ENCODE measurements at places on chromosomes 7 and 10.

GRCh38 chr10:42866115-42866995 lies 83.8 kb downstream of the BMS1 start:
- DNase-seq = peak; percentile 10

DNA sequence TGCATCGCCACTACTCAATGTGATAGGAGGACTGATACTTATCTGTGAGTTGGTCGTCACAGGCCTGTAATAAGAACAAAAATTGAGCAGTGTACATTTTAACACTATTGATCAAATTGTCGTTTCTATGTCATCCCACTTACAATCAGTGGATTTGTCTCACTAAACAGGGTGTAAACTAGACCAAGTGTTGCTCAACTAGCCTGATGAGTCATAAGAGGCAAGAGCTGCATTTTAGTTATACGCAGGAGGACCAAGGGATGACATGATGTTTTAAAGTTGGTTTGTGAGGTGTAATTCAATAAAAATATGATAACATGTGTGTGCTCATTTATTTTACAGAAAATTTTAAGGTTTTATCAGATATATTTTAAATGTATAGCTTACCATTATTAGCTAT lies 1239.2 kb downstream of the REEP3 start:
- no peak for DNase-seq

- DNase-seq = no peak
Observed at GRCh38 chr7:28112012-28112411, 68.6 kb downstream of the JAZF1 start.

- DNase-seq = no peak
Observed at GRCh38 chr7:114086914-114087652, 168.3 kb upstream of the PPP1R3A start.

DNA sequence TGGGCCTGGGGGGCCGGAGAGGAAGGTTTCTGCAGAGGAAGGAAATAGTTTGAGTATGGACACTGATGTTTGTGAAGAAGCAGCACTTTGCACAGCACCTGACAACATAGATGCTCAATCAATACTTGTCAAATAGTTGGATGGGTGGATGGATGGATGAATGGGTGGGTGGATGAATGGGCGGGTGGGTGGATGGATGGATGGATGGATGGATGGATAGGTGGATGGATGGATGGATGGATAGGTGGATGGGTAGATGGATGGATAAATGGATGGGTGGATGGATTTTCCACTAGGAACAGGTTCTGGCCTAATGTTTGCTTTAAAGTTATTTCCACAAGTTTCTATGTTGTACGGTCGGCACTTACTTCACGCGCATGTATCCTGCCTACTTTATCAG lies 45.3 kb downstream of the COL17A1 start:
- DNase-seq = no peak

- DNase-seq = no peak
Observed at GRCh38 chr10:124717911-124718741, 26.1 kb downstream of the FAM53B start.

DNA sequence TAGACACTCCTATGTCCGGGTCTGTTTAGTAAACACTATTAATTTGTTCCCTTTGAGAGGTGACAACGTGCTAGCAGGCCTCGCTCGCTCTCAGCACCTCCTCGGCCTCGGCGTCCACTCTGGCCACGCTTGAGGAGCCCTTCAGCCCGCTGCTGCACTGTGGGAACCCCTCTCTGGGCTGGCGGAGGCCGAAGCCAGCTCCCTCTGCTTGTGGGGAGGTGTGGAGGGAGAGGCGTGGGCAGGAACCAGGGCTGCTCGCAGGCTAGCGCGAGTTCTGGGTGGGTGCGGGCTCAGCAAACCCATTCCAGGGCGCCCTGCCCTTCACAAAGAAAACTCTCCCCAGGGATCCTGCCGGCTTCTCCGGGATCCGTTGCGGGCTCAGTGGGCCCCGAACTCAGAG lies 144.4 kb upstream of the CDCA7L start:
- DNase-seq = no peak

DNA sequence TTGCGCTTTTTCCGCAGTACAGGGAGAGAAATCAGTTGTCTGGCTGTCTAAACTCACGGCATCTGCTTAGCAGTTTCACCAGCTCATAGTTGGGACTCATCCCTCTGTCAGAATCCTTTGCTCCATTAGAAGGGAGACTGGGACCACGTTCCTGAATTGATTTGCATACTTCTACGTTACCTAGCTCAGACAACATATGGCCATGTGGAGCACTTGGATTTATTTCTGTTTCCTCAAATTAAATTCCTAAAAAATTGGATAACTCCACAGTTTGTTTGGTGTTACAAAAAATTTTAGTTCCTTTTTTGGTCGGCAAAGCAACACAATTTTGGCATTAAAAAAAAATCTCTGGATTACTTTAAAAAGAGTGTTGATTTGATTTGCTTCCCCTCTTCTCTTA lies 614.0 kb downstream of the AUTS2 start:
- DNase-seq = no peak

- no peak for DNase-seq
Observed at GRCh38 chr7:123230147-123230546, 30.4 kb upstream of the SLC13A1 start.

DNA sequence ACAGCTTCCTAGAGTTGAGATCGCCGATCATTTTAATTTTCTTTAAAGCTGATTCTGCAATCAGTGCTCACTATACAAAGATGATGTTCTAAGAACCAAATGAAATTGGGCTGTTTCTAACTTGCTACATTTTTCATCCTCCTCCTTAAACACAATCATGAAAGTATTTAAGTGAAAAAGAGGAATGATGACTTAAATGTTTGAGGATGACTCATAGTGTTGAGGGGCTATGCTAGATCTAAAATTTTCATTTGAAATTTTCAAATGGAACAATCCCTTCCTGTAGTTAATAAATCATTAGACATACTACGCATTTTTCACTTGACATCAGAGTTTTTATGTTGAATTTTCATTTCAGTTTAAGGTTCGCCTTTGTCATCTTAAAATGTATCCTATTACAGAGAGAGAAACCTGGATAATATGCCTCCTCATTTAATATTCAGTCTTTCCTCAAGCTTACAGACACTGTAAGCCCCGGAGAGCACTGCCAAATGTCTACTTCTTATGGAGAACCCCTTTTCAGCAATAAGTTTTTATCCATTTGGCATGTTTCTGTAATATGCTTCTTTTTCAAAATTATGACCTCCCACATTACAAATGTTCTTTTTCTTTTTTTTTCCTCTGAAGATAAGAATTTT lies 499.6 kb downstream of the MAGI2 start:
- no peak for DNase-seq

DNA sequence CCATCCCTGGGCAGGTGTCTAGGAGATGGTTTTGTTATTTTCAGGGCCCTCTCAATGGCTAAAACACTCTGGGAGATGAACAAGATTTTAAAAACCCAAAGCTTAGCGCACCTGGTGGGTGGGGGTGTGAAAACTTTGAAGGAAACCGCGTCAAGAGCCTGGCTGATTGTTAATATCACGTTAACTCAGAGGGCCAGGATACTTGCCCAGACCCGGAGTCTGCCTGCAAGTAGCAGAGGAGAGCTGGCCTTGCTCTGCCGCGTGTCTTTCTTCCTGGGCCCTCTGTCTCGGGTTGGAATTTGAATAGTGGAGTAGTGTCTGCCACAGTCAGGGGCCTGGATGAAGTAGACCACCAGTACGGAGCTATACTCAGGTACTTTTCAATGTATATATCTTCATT lies 1.1 kb downstream of the MGMT start:
- no peak for DNase-seq

DNA sequence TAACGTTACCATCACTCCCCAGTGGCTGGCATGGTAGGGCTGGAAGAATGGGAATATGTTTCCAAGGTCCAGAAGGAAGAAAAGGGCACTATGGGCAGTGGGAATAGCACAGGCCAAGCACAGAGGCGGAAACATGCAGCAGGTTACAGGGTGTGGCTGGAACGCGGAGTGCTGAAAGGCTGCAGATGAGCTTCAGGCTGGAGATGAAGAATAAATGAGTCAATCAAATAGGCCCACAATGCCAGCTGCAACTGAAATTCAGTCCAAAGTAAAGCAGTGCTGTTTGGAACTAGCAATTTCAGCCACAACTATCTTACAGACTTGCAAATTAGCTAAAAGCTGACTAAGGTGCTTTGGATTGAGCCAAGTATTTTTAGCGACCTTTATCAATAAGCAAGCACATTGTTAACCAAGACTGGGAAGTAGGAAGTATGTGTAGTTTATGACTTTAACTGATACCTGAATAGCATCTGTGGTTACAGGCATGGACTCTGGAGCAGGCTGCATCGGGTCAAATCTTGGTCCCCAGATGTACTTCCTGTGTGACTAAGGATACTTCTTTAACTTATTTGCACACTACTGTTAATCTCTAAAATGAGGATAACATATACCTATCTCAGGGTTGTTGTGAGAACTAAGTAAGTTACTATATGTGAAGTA lies 77.5 kb upstream of the CTTNBP2 start:
- DNase-seq = no peak

- DNase-seq = no peak
Observed at GRCh38 chr7:127189074-127189473, 63.7 kb downstream of the GRM8 start.

DNA sequence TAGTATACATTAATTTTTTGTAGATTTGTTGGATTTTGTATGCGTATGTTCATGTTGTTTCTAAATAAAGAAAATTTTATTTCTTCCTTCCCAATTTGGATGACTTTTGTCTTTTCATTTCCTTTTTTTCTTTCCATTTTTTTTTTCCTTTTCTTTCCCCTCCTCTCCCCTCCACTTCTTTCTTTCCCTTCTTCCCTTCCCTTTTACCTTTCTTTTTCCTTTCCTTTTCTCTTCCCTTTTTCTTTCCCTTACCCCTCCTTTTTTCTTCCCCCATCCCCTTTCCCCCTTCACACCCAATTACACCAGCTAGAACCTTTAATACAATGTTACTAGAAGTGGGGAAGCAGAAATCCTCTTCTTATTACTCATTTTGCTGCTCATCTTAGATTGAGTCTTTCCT lies 6.0 kb downstream of the KIF20B start:
- DNase-seq = no peak

GRCh38 chr7:44922351-44922694 lies 37.0 kb upstream of the PURB start:
- DNase-seq = no peak

DNA sequence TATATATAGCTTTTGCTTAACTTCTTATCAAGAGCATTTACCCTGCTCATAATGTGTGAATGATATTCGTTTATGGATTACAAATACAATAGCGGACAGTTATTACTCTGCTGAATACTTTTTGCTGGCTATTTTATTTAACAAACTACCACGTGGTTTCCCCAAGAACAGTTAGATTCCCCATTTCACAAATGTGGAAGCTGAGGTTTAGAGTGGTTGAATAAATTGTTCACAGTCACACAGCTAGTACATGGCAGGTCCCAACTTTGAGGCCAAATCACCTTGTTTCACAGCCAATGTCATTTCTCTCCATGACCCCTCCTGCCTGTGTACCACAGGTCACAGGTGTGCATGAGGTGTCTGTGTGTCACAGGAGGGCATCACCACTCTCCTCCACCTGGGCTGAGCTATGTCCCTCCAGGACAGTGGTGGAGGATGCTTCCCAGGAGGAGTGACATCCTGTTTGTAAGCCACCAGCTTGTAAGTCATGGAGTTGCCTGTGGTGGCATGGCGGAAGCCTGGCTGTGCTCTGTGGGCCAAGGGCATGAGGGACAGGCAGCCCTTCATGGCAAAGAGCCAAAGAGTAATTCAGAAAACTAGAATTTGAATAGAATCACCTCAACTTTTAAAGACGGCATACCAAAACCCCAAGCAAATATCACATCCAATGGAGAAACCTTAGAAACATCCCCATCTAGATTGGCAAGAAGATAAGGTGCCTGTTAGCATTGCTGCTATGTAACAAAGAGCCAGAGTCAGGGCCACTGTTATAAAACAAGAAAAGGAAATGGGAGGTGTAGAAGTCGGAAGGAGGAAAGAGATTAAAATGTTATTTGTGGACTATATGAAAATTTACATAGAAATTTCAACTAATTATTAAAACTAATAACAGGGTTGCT lies 51.9 kb downstream of the AOC1 start:
- no peak for DNase-seq

- no peak for DNase-seq
Observed at GRCh38 chr7:111224354-111225231, 133.7 kb downstream of the LRRN3 start.

- DNase-seq = no peak
Observed at GRCh38 chr10:58967551-58968388, 208.7 kb upstream of the PHYHIPL start.

DNA sequence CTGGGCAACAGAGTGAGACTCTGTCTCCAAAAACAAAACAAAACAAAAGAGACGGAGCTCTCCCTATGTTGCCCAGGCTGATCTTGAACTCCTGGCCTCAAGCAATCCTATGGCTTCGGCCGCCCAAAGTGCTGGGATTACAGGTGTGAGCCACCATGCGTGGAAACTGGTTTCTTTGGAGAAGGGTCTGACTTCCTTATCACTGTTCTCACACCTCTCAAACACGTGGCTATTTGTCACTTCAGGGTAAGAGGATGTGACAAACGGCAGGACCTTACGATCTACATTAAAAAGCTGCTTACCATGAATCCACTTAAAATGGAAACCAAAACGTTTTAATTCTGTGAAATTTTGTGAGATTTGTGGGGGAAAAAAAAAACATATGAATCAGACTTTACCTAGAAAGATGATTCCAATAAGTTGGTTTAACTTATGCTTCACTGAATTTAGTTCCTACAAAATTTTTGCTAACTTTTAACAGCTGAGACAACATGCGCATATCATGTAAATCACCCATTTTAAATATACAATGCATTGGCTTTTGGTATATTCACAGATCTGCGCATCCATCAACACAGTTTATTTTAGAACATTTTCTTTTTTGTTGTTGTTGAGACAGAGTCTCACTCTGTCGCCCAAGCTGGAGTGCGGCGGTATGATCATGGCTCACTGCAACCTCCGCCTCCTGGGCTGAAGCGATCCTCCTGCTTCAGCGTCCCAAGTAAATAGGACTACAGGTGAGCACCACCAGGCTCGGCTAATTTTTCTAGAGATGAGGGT lies 18.7 kb upstream of the FOXK1 start:
- no peak for DNase-seq

DNA sequence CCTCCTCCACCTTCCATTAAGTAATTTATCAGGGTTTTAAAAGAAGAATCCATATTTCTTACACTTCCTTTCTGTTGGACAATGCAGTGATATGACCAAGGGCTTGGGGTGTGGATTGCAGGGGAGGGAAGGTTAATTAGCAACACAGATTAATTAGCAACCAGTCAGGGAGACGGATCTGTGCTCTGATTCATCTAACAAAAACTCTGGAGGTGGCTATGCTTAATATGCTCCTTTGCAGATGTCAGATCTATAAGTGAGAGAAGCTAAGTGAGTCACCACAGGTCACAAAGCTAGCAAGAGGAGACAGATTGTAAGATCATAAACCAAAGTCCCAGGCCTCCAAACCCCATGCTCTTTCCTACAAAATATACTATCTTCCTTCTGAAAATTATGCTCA lies 178.8 kb upstream of the ITGB1 start:
- no peak for DNase-seq

All from SW 1271 (cell line).